ENCODE measurements at places on chromosomes 11 and 22.

DNA sequence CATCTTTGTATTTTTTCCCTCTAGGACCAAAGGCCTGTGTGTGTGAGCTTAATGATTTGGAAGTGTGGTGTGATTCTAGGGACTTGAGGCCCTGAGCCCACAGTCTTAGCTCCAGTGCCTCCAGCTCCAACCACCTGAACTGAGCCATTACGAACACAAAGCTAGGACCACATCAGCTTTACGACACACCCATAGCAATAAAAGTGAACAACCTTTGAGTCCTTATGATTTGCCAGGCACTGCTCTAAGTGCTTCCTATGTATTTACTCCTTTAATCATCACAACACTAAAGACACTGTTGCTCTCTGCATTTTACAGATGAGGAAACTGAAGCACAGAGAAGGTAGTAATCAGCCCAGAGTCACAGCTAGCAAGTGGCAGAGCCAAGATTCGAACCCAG is 126.4 kb downstream of the EHF start:
- no peak for DNase-seq

DNA sequence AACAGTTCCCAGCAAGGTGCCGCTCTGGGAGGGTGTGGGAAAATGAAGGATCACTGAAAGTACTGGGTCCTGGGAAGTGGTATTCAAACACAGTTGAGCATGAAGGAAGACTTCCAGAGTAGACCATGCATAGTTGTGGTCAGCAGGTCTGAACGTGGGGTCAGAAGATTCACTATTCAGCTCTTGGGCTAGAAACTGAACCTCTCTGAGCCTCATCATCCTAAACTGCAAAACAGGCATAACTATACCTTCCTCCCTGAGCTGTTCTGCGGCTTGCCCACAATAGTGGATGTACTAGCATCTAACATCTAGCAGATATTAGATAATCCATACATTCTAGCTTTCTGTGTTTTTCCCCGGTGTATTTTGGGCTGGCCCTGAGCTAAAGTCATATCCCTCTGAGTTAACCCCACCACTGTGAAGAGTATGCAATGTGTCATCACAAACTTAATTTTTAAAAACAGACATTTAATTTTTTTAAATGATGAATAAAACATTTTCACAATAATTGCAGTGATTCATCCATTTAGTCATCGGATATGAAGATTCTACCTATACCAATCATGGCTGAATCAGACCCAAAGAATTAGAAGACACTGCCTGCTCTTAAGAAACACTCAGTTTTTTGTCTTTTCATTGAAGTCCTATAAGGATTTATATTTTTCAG is 179.1 kb downstream of the BLID start:
- DNase-seq = no peak

DNA sequence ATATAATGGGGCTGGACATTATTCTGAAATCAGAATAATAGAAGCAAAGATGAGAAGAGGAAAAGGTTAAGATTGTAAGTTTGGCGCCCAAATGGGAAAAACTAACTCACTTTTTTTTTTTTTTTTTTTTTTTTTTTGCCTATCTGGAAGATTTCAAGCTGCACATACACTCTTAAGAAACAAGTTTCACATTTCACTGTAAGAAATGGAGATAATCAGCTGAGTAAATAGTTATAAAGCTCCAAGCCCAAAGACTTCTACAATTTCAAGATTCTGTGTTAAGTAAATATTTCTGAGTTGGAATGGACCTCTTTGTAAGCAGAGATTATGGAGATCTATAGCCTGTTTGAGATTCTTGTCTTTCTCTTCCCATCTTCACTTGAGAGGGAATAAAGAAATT is 140.0 kb downstream of the SLC17A6 start:
- no peak for DNase-seq

DNA sequence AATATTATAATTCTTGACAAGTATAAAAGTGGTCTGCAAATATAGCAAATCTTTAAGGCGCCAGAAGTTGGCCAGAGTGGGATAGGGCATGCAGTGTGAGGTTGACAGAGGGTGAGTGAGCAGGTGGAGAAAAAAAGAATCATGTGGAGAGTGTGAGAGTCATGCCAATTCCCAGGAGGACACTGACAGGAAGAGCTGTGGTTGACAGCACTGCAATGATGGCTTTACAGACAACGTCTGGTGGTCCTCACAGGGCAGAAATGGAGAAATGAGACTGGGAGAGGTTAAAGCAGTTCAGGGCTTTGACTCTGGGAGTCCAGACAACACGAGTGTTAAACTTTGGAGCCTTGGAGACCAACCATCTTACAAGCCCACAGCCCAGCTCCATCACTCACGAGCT is 34.9 kb downstream of the SERPIND1 start:
- DNase-seq = no peak

GRCh38 chr11:10204021-10204420 is 90.0 kb downstream of the SBF2 start:
- no peak for DNase-seq

DNA sequence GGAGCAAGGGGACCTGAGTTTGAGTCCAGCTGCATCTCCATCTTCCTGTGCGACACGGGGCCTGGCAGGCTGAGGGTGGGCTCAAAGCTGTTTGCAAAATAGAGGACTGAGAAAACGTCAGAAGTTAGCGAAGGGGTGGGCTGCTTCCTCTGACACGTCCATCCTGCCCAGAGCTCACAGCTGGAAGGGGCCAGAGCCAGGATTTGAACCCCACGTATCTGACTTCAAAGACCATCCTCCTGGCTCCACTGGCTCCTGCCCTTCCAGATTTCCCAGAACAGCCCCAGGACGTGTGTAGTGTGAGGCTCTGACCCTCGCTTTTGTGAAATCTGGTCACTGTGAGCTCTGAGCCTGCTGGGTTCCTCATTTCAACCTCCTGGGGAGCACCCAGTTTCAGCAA is 56.3 kb downstream of the CD82 start:
- DNase-seq = no peak

- no peak for DNase-seq
These were observed 722 bp downstream of the IFITM10 start for GRCh38 chr11:1749395-1750351.

DNA sequence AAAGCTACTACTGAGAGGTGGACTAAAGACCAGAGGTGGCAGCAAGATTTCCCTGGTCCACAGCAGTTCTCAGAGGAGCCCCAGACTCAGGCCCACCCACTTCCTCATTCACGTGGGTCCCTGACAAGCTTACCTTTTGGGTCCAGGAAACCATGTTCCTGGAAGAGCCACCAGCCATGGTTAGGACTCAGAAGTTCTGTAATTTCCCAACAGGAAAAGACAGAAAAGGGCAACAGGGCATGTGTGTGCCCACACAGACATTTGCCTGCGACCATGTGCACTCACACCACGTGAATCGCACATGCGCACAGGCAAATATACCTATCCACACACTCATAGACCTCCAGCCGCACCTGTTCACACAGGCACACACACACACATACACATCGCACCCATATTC is 42.9 kb downstream of the LRRC32 start:
- DNase-seq = no peak

DNA sequence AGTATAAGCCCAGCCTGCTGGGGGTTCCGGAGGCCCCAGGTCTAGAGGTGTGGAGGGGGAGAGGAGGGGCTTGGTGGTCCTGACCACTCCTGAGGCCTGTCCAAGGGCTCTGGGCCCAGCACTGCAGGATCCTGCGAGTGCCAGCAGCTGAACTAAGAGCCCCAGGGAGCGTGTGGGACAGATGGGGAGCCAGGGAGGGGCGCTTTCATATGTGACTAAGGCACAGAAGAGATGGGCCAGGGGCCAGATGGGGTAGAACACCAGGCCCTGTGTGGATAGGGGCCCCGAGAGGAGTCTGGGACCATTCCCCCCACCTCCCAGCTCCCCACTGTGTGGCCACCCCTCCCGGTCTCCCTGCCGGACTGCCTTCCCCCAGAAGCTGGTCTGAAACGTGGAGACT is 18.4 kb downstream of the MAFF start:
- DNase-seq = no peak

DNA sequence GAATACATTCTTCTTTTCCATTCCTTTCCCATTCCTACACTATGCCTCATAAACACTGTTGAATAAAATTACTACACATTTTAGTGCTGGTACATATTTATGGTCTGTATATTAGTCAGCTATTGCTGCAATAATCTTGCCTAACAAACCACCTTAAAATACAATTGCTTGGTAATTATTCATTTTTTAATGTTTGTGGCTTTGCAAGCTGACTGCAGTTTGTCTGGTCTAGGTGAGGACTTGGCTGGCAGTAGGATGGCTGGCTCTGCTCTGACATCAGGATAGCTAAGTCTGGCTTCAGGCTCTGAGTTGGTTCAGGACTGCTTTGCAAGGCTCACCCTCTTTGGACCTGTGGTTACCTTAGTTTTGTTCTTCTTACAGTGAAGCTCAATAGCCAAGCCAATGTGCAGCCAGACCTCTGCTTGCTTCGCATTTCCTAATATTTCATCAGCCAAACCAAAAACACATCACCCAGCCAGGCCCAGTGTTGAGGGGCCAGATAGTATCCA is 913.4 kb upstream of the RAG2 start:
- DNase-seq = no peak

- DNase-seq = no peak
These were observed 747.9 kb downstream of the OPCML start for GRCh38 chr11:132784441-132784840.

DNA sequence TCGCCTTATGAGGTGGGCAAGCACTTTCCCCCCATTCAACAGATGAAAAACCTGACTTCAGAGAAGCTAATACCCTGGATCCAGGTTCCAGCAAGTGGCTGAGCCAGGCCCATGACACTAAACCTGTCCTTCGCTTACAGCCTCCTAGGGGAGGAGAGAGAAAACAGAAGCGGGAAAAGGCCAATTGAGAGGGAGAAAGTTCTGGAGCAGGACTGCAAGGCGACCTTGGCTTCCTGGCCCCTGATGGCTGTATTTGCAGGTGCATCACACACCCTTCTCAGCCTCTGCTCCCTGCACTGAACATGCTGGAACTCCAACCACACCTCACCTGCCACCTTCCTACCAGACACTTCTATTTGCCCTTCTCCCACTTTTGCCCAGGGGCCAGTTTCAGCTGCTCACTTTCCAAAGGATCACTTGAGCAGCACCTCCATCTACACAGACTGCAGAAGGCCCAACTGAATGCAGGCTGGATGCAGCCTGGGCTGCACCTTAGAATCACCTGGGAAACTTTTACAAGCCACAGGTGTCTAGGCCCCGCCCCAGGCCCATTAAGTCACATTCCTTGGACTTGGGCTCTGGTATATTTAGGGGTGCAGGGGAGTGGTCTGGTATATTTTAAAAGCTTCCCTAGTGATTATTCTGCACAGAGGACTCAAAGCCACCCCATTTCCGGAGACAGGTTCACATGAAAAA is 14.3 kb upstream of the ADA2 start:
- no peak for DNase-seq

DNA sequence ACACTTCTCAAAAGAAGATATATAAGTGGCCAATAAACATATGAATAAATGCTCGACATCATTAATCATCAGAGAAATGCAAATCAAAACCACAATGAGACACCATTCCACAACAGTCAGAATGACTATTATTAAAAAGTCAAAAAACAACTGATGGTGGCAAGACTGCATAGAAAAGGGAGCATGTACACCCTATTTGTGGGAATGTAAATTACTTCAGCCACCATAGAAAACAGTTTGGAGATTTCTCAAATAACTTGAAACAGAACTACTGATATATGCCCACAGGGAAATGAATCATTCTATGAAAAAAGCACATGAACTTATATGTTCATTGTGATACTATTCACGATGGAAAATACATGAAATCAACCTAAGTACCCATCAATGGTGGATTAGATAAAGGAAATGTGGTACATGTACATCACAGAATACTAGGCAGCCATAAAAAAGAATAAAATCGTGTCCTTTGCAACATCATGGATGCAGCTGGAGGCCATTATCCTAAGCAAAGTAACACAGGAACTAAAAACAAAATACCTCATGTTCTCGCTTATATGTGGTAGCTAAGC is 42.4 kb downstream of the GLYATL2 start:
- DNase-seq = no peak

- no peak for DNase-seq
These were observed 87.3 kb downstream of the NAT10 start for GRCh38 chr11:34192481-34193401.

GRCh38 chr22:28674121-28674563 is 5.5 kb downstream of the TTC28 start:
- DNase-seq = no peak

DNA sequence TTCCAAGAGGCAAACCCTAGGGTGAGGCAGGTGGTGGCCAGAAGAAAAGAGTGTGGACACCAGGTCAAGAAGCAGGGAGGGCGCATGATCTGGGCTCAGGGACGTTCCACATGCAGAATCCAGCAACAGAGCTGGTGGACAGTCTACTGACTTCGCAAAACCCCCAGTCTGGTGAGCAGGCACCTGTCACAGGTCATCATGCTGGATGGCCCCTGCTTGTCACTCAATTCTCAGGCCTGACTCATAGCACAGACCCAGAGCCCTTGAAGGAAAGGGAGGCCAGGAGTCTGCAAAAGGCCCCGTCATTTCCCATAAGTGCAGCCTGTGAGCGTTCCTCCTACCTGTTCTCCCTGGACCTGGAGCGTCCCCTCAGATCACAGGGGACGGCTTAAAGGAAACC is 18.2 kb downstream of the APOL4 start:
- no peak for DNase-seq

DNA sequence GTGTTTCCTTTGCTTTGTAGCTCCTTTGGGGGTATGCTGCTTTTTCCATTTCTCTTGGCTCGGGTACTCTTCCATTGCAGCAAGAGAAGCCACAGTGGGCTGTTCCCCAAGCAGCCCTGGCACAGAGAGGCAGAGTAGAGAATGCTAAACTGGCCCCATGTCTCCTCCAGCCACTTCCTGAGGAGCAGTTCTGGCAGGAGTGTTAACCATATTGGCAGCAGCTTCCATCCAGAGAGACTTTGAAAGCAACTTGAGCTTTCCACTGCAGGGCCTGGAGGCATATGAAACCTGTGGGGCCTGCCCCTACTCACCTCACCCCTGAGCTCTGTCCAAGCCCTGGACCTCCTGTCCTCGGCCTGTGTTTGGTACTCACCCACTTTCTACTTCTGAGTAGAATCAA is 61.8 kb downstream of the ALX4 start:
- no peak for DNase-seq

DNA sequence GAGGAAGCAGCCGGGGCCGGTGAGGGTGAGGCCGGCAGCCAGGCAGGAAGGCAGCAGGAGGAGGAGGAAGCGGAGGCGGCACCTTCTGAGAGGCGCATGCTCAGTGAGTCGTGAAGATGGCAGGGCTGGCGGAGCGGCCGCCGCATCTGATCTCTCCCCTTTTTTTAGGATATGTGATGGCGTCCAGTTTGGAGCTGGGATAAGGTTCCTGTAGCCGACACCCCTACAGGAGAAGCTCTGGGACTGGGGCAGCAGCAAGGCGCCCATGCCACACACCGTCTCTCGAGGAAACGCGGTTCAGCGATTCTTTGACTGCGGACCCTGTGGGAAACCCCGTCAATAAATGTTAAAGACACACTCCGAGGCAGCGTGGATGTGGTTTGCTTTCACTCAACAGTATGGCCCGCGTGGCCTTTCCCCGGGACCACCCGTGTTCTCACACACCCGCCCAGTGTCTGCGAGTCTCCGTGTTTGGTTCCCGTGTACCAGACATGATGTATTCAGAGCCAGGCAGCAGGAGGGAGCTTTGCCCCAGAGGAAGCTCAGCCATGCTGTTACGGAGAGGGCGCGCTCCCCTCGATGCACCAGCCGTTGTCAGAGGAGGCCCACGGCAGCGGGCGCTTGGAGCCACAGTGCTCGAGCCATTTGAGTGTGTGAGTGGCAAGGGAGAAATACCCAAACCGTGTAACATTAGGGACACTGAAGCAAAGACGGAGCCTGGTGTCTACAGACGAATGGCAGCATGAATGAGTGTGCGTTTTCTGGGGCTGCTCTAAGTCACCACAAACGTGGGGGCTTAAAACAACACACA is 27.7 kb upstream of the PARVB start:
- no peak for DNase-seq

- no peak for DNase-seq
These were observed 64.2 kb downstream of the MICAL2 start for GRCh38 chr11:12174477-12175143.

Data from NT2/D1 (cell line).